ENCODE measurements at places on chromosomes 7 and 10.

DNA sequence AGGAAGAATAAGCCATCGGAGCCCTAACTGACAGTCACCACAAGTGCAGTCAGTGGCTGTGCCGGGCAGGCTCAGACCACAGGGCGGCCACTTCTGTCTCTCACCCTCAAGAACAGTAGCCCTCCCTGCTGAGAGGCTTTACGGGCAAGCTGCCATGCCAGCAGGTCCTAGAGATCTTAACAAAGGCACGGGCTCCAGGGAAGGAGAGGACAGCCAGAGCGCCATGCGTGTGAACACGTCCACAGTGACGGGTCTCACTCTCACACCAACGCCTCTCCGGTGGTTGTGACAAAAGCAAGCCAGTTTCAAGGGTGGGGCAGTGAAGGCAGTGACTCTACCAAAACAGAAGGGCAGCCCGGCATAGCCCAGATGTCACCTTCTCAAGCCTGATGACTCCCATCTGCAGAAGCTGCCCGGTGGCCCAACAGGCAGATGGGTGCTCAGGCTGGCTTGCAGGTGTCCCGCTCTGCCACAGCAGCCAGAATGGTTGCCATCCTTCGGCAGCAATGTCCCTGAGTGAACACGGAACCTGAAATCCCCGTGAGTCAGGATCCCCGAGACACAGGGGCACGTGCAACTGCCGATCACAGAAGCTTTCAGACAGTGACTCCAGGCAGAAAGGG is 102.0 kb downstream of the FAM53B start:
- DNase-seq = no peak

DNA sequence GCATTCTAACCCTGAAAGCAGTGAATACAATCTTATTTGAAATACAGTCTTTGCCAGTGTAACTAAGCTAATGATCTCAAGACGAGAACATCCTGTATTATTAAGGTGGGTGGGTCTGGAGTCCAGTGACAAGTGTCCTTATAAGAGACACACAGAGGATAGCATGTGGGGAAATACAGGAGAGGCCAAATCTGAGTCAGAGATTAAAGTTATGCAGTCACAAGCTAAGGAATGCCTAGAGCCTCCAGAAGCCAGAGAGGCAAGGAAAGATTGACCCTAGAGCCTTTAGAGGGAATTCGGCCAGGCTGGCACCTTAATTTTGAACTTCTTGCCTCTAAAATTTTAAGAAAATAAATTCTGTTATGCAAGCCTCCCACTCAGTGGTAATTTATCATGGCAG is 87.5 kb upstream of the HGF start:
- DNase-seq = peak; percentile 12

GRCh38 chr7:50405221-50405620 is 44.9 kb downstream of the FIGNL1 start:
- no peak for DNase-seq

DNA sequence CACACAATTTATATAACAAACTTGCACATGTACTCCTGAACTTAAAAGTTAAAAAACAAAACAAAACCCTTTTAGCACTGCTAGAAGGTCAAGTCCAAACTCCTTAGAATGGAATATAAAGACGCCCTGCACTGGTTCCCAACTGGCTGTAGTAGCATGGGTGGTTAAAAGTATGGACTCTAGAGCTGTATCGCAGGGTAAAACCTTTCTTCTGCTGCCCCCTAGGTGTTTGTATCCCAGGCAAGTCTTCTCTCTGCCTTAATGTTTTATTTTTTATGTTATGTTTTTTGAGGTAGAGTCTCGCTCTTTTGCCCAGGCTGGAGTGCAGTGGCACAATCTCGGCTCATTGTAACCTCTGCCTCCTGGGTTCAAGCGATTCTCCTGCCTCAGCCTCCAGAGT is 35.2 kb downstream of the LSMEM1 start:
- DNase-seq = no peak

GRCh38 chr7:39686261-39686924 is 63.0 kb downstream of the RALA start:
- DNase-seq = no peak

GRCh38 chr10:49197171-49197570 is 9.0 kb upstream of the TMEM273 start:
- no peak for DNase-seq

- no peak for DNase-seq
Observed at GRCh38 chr7:37741776-37742175, 58.2 kb downstream of the GPR141 start.

DNA sequence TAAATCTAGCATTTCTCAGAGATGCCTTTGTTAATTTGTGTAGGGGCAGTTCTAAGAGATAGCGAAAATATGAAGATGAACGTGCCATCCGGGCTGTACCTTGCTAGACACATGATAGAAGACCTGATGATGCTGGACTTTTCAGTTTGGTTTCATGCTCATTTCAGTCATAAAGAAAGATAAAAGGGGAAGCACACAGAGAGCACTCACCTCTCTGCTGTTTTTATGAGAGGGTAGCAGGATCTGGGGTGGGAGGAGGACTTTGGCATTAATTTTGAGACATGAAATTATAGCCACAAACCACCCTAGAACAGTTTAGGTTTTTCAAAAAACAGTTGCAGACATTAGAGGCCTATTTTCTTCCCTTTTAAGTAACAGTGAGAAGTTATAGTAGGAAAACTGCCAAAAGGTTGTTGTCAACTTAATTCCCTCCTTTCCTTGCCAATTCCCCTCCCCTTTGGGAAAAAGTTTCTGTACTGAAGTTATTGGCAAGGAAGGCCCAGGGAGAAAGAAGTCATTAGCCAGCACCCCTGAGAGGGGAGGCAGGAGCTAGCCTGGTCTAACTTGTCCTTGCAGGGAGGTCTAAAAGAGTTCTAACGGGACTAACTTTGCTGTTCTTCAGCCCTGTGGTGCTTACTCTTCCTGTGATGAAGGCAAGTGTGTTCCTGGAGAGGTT is 2.6 kb downstream of the ST7 start:
- DNase-seq = no peak

- DNase-seq = no peak
Observed at GRCh38 chr10:98391065-98391464, 23.9 kb downstream of the PYROXD2 start.

DNA sequence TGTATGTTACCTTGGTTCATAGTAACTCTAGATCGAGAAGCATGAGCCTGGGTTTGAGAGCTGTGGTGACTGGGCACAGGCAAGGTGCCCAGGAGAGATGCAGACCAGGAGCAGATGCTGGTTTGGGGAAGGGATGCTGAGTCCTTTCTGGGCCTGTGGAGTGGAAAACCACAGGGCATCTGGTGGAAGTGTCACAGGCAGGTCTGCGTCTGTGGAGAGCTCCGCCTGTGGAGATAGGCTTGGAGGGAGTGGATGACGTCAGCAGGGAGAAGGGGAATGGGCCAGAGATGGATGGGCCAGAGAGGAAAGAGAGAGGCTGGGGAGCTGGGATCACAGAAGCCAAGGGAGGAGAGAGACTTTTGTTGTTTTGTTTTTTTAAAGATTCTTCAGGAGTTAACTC is 14.8 kb downstream of the CYP26A1 start:
- DNase-seq = no peak

DNA sequence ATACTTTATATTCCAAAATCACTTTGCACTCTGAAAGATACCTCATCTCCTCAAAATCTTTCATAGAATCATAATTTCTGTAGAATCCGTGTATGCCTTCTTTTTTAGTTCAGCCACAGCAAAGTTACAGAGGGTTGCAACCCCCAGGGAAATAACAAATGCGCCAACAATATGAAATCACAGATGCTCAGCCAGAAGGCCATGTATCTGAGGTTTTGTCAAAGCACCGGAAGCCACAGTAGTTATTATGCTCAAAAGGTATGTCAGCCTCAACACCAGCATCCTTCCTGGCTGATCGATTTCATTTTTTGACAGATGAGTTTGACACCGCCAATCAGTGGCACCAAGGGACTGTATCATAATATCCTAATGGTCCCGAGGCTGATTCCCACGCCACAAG is 204.1 kb downstream of the KCNMA1 start:
- no peak for DNase-seq

DNA sequence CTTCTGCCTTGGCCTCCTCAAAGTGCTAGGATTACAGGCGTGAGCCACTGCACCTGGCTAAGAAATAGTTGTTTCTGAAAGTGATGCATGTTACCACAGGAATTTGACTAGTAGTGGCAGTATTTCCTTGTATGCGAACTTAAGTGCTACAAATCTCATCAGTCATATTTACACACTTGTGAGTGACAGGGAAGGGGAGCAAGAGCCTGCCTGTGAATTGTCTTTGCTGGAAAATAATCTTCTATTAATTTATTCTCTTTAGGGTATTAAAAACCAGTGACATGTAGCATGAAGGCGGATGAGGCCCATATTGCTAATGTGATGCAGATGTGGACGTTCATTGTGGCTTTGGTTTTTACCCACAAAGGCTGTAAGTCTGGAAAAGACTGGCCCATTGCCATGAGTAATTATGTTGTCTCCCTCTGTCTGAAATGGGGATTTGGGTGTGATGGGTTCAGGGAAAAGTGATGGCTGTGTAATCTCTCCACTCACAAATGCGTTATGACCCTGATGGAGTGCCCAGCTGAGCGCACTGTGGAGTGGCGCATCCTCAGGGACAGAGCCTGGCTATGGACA is 97.6 kb downstream of the CCNY start:
- peak; percentile 78 for DNase-seq

DNA sequence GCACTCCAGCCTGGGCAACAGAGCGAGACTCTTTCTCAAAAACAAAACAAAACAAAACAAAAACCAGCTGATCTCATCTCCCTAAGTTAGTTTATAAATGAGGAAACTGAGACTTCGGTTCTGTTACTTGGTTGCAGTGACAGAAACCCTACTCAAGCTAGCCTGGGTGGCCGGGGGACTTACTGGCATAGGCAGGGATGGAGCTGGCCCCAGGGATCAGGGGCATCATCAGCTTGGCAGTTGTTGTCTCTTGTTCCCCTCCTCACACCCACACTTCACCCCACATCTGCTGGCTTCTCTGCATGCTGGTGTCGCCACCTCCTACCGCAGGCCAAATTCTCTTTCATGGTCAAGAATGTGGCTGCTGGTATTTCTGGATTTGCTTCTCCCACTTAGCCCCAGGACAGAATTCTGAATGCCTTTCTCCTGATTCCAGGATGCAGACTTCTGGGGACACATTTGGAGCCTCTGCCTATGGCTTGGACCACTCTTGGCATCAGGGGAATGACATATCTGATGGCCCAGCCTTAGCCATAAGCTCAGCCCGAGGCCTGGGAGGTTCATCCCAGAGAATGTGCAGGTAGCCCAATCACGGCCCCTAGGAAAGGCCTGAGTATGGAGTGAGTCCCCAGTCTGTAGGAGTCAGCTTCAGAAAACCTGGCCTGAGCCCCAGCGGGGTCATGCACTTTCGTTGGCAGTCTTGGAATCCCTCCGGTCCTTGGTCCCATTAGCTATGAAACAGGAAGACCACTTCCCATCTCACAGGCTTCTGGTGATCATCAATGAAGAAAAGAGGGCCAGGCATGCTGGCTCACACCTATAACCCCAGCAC is 41.6 kb upstream of the CTBP2 start:
- DNase-seq = no peak

- DNase-seq = no peak
Observed at GRCh38 chr7:84040355-84040754, 154.2 kb downstream of the SEMA3A start.

GRCh38 chr10:6426317-6426716 is 153.8 kb downstream of the PRKCQ start:
- DNase-seq = no peak

GRCh38 chr7:97845622-97846203 is 26.5 kb downstream of the ASNS start:
- DNase-seq = no peak

DNA sequence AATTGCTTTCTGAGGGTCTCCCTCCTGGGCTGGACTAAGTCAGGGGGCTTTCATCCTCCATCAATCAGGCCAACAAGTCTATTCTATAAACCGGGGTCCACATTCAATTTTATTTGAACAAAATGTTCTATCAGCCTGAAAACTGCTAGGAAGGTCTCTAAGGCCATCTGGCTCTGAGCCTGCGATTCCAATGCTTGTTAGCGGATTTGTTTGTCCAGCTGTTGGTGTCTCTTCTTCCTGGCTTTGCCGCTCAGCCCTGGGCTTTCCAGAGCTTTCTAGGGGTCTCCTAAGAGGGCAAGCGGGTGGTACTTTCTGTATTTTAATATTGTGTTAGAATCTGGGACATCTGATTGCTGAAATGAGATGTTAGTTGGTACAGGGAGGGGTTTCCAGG is 136.7 kb downstream of the VIPR2 start:
- DNase-seq = no peak

GRCh38 chr7:87600130-87601124 is at the start of gene ABCB1:
Gene ABCB1, minus strand, starts transcription at chr7:87600884. Its CDS starts 700 bp downstream, at chr7:87600184.
- DNase-seq = peak; percentile 72

GRCh38 chr10:100319707-100320402 is 10.2 kb downstream of the PKD2L1 start:
- no peak for DNase-seq

DNA sequence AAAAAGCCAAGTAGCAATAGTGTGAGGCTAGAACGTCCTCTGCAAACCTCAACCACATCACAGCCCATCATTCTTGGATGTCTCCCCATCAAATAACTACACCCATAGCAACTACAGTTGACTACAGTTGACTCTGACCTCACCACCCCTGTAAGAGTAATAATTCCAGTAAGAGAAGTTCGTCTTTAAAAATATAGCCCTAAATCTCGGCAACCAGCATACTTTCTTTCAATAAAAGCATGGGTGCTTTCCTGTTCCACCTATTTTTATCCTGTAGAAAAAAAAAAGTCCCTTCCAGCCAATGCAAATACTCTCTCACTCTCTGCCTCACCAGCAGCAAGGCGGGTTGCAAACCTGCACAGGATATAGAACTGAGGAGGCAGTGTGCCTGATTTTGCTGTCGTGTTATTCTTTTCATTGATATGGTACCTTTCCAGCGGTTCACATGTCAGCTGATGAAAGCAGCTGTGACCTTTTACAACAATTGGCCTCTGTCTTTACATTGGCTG is 187.5 kb upstream of the NFE2L3 start:
- no peak for DNase-seq

DNA sequence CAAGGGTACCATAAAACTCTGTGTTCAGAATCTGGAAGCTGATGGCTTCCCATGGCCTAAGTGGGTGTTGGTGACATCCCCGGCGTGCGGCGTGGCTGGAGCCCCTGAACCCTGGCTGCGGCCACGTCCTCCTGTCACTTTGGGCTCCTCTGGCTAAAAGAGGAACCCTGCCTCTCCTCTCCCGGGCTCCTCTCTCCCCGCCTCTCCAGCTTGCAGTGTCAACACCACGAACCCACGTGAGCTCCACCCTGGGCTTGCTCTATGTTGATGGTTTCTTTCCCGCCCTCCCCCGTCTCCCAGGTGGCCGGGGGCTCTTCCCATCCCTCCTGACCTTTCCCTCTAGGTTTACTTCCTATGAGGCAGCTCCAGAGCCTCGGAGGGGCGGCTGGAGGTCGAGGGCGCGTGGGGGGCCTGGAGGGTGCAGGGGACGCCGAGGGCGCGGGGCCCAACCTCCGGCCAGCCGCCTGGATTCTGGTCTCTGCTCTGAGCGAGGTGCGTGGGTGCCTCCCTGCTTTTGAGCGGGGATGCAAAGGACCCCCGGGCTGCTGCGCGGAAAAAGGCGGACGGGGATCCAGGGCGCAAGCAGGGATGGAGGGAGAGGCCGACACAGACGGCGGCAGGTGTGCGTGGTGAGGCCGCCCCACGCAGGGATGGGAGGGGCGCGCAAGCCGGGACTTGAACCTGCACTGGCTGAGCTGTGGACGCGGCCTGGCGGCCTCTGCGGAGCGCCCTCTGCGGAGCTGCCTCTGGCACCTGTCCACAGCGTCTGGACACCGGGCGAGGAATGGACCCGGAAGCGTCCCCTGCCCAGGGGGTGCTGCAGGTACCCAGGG is 115.5 kb upstream of the DIP2C start:
- no peak for DNase-seq

GRCh38 chr7:88153378-88153777 is 66.5 kb downstream of the SRI start:
- DNase-seq = no peak

GRCh38 chr10:126021833-126022500 is 125.6 kb downstream of the FANK1 start:
- no peak for DNase-seq

All from foreskin fibroblast (primary cell).